Neural progenitor cell (in vitro differentiated cells): ENCODE measurements at places on chromosomes 16 and 17.

GRCh38 chr17:79338604-79339003 lies 264.0 kb downstream of the ENGASE start:
- peak; percentile 25 for DNase-seq

DNA sequence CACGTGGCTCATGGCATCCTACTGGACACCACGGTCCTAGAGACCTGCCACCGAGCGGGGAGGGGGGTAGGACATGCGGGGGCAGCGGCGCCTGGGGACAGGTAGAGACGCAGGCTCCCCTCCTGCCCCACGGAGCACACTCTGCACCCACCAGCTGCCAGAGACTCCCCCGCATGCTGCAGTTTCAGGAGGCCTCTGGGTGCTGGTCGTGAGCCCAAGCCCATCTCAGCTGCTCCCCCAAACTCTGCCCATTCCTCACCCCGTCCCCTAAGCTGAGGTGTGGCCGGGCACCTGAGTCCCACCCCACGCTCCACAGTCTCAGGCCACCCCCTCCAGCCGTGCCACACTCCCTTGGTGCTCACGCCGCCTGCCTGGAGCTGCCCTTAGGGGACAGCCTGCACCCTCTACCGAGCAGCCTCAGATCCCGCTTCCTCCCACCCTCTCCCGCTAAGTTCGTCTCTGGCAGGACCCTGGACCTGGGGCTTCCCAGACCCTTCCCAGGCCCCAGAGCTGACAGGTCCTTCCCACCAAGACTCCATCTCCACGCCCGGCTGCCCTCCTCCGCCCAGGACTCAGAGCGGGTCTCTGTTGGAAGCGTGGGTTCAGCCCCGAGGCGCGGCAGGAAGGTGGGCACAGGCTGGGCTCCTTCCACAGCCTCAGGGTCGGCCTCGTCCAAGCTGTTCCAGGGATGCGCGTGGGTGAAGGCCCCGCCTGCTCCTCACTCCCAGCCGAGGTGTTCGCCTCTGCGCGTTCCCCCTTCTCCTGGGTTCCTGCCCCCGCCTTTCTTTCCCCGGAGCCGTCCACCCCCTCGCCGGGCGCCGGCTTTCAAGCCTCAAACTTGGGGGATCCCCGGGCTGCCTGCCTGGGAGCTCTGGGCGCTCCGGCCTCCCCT lies 1.3 kb downstream of the RAB40B start:
- DNase-seq: peak; percentile 38

- DNase-seq: peak; percentile 90
Measured at GRCh38 chr16:9820476-9821246, 361.6 kb downstream of the GRIN2A start.

- peak; percentile 94 for DNase-seq
Measured at GRCh38 chr17:55264645-55265298, at the start of gene HLF. Gene HLF (plus strand): TSS chr17:55264960. CDS start chr17:55265485, 525 bp downstream.
